ENCODE measurements at places on chromosomes 12 and 14. TPM values are rescaled to one million over a fixed set of nuclear protein-coding genes. Genes with fewer than 3 reads are reported as not detected.
A peak's percentile ranks its signal among the peaks of the same experiment; 100 is the strongest.

Gene PLXNC1
- 0.86 TPM for polyA plus RNA-seq

Gene ORMDL2
- polyA plus RNA-seq = 50.4 TPM

Gene ARHGDIB
- 0.55 TPM for polyA plus RNA-seq

Gene PMEL
- 467 TPM for polyA plus RNA-seq

Gene PLA2G1B
- 0.19 TPM for polyA plus RNA-seq

Gene ST8SIA1
- 1.6 TPM for polyA plus RNA-seq

Gene FAM222A
- polyA plus RNA-seq = 0.94 TPM

Gene KRT78
- polyA plus RNA-seq = not detected

Gene VSX2
- polyA plus RNA-seq = 0.24 TPM

Gene ANO4
- 1.1 TPM for polyA plus RNA-seq

Gene HECTD4
- polyA plus RNA-seq = 6.5 TPM

Gene ESPL1
- 49.6 TPM for polyA plus RNA-seq

DNA sequence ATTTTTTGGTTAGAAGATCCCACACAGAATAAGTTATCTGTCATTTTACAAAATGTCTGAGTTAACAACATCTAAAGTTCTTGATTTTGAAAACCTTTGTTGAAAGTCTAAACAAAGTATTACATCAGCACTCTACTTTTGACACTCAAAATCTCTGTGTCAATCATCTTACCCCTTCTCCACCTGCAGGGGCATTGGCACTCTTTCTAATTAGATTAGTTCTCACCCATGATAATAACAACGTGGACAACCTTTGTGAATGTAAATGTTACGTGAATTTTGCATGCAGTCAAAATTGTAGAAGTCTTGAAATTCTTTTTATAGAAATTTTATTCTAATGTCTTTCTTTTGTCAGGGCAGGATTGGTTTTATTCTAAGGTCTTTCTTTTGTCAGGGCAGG is 33.5 kb upstream of the PPFIA2 start:
- DNase-seq = no peak

- no peak for DNase-seq
Measured at GRCh38 chr12:9881246-9881645, at the start of gene KLRF2. KLRF2 (plus strand) TSS chr12:9881489; CDS start chr12:9881596, 107 bp downstream.

GRCh38 chr12:64124511-64125197 is 97.4 kb downstream of the KICS2 start:
- no peak for DNase-seq

- DNase-seq = no peak
Measured at GRCh38 chr12:104122298-104122697, 15.7 kb downstream of the NFYB start.

DNA sequence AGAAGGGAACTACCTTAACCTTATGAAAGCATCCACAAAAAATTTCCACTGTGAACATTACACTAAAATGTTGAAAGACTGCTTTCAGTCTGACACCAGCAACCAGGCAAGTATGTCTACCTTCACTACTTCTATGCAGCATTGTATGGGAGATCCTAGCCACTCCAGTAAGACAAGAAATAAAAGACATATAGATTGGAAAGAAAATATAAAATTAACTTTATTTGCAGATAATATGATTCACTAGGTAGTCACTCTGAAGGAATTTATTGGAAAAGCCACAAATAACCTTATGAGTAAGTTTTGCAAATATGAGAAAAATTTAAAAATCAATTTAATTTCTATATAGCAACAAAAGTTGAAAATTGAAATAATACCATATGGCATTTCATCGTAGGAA is 172.0 kb downstream of the RERGL start:
- DNase-seq = no peak

DNA sequence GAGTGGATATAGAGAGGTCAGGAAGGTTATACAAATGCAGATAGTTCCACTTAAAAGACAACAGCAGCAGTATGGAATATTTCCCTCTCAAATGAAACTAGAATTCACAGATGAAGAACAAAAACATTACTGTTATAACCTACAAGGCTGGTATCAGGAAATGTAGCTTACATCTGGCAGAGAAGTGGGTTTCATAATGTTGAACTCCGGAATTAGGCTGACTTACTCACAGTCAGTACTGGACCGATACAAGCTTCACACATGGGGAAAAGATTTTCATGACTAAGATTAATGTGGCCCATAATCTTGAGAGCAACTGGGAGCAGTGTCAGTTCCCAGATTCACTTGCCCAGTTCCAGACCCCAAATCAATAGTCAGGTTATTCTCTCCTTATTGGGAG is 353.9 kb downstream of the DUSP6 start:
- DNase-seq = no peak

- no peak for DNase-seq
Measured at GRCh38 chr12:63419154-63419553, 249.1 kb downstream of the DPY19L2 start.

DNA sequence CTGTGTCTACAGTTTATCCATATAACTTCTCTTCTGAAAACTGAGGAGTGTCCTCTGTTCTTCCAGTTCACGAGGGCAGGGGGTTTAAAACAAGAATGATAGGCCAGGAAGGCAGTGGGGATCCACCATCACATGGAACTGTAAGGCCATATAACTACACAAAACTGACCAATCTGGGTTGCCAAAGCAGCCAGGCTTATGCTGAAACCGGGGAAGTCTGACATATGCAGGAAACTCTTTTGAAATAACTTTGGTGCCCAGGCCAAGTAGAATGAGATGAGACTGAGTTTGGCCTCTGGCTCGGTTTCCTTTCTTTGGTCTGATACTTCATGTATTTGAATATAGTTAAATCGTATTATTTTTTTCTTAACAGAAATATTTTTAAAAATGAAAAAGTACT is 18.0 kb upstream of the ATF1 start:
- DNase-seq = no peak

GRCh38 chr14:104531421-104532190 is 48.0 kb upstream of the C14orf180 start:
- no peak for DNase-seq

DNA sequence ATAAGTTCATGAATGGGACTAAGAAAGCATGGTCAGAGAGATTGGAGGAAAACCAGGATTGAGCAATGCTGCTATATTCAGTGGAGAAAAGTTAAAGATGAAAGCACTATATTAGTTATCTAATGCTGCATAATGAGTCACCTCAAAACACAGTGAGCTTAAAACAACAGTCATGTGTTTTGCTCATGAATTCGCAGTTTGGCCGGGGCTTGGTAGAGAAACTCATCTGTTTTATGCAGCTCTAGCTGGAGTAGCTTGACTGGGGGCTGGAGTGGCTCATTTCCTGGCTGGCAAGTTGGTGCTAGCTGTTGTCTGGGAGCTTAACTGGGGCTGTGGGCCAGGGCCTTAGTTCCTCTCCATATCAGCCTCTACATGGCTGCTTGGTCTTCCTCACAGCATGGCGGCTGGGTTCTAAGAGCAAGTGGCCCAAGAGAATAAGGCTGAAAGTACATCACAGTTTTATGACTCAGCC is 90.1 kb downstream of the ADCK1 start:
- no peak for DNase-seq

DNA sequence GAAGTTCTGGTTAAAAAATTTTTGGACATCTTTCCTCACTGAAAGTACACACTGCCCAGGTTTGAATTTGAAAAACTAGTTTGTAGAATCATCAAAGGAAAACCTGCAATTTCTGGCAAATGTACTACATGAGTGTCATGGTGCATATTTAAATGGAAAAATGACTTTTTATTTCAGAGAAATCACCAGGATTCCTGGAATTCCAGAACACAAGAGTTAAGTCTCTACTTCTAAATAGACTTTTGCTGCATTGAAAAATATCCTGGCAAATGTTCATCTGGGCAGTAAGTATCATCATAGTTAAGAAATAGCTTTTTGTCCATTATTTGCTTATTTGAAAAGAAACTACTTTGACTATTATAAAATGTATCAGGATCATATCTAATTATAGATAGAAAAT is 275.1 kb downstream of the PRKD1 start:
- DNase-seq = no peak

- DNase-seq = no peak
Measured at GRCh38 chr12:100706033-100706432, 88.5 kb upstream of the ANO4 start.

DNA sequence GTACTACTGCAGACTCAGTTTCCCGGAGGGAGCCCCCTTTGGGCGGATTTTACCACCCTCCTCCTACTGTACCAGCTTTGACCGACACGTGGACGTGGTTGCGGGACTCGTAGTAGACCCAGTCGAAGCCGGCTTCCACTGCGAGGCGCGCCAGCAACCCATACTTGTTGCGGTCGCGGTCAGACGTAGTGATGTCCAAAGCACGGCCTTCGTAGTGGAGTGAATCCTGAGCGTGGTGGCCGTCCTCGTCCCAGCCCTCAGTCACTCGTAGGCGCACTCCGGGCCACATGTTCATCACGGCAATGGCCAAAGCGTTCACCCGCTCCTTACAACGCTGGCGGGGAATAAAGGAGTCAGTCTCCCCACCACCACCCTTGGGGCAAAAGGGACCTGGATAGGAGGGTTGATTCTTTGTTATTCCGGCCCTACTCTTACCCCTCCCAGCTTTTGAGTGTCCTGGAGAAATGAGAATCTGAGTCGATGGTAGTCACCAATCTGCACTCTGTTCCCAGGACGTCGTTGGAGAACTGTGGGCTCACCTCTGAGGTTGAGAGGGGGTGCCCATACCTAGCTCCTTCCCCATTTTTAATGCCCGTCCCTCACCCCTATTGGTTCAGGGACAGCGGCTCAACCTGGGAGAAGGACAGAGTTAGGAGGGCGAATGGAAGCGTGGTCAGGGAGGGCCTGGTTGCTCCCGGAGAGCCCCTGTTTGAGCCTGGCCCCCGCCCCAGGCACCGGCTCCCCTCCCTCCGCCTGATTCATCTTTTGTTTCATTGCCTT is 3.4 kb downstream of the DHH start:
- DNase-seq = peak; percentile 63

DNA sequence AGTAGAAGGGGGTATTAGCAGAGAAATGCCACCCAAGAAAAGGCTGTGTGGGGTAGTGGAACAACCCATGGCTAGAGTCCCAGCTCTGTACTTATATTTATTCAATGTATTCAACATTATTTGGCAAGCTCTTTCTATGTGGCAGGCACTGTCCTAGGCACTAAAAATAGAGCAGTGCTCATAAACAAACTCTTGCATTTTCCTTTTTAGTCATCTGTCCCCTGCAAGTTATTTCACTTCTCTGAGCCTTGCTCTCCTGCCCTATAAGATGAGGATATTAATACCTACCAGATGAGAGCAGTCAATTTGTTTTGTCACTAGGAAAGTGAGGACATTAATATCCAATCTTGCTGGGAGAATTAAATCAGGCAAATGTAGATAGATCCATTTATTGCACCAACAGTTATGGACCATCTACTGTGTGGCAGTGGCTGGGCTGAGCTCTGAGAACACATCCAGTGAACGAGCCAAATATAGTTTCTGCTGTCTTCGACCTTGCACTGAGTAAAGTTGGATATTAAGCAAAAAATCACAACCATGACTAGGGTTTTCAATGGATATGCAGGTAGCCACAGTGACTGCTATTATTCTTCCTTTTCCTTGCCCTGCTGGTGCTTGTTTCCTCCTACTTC is 314.3 kb upstream of the TBX3 start:
- no peak for DNase-seq

DNA sequence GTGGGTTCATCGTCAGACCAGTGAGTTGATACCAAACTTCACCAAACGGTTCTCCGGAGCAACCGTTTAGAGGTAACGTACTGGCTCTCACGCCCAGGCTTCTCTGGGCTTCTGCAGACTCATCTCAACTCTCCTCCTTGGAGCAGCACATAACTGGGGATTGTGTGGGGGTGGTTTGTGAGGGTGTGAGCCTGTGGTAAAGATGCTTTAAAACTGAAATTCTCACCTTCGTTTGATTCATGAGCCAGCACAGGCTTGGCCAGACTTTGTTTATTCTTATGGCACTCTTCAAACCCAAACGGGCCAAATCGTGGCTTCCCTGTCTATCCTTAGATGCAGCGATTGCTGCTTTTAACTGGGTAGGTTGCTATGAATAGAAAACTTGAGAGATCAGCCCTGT is 121.3 kb downstream of the SAMD4A start:
- no peak for DNase-seq

DNA sequence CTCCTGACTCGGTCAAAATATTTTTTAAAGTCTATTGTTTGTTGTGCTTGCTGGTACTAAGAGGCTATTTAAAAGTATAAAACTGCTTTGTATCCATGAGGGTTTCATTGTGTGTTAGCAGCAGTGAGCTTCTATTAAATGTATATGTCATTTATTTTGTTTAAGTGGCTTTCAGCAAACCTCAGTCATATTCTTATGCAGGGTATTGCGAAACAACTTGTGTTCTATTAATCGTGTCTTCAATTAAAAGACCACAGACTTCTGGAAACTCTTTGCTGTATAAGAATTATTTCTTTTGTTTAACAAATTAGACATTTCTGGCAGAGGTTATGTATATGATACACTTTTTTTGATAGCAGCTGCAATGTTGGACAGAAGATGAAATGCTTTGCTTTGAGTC is 6.5 kb downstream of the IAPP start:
- no peak for DNase-seq

- DNase-seq = no peak
Measured at GRCh38 chr14:95061317-95062093, 95.8 kb downstream of the DICER1 start.
